Renal pelvis (tissue), 12 donors: ENCODE measurements at places on chromosomes 12 and 14. TPM values are rescaled to one million over a fixed set of nuclear protein-coding genes. Genes with fewer than 3 reads are reported as not detected.

DNA sequence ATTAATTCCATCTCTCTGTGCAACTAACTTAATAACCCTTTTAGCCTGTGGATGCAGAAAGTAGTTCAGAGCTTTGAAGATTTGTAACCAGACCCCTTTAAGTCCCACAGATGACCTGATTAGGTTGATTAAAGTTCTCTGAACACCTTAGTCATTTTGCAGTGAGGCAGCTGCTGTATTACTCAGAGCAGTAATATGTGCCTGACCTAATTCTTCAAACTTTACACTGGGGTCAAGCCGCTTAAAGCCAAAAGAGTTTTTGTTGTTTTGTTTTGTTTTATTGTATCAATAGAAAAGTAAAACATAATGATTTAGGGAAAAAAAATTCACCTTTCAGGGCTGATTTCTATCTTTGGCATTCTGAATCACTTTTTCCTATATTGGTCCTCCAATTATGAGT, 78.6 kb upstream of the PLEKHG7 start:
- no peak for DNase-seq

GRCh38 chr14:89125216-89125615, 291.8 kb downstream of the FOXN3 start:
- DNase-seq: no peak

DNA sequence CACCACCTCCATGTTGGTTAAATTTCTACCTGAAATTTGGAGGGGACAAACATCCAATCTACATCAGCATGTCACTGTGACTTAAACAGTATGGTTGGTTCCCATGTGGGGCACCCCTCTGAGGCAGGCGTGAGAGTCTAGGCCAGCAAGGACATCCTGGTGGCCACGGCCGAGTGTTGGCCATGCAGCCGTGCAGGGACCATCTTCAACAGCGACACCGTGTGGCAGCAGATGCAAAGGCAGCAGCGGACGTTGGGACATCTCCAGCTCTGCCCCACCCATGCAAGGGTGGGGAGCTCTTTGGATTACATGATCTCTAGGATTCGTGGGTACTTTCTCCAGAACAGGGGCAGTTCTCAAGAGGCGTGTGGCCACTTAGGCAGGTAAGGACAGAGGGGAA, 49.8 kb downstream of the NOC4L start:
- no peak for DNase-seq

- DNase-seq: no peak
Observed at GRCh38 chr12:62886796-62887195, 48.2 kb downstream of the PPM1H start.

- no peak for DNase-seq
Observed at GRCh38 chr14:67268426-67269150, 27.4 kb downstream of the PALS1 start.

- no peak for DNase-seq
Observed at GRCh38 chr12:6963791-6964413, 6.6 kb downstream of the PHB2 start.

DNA sequence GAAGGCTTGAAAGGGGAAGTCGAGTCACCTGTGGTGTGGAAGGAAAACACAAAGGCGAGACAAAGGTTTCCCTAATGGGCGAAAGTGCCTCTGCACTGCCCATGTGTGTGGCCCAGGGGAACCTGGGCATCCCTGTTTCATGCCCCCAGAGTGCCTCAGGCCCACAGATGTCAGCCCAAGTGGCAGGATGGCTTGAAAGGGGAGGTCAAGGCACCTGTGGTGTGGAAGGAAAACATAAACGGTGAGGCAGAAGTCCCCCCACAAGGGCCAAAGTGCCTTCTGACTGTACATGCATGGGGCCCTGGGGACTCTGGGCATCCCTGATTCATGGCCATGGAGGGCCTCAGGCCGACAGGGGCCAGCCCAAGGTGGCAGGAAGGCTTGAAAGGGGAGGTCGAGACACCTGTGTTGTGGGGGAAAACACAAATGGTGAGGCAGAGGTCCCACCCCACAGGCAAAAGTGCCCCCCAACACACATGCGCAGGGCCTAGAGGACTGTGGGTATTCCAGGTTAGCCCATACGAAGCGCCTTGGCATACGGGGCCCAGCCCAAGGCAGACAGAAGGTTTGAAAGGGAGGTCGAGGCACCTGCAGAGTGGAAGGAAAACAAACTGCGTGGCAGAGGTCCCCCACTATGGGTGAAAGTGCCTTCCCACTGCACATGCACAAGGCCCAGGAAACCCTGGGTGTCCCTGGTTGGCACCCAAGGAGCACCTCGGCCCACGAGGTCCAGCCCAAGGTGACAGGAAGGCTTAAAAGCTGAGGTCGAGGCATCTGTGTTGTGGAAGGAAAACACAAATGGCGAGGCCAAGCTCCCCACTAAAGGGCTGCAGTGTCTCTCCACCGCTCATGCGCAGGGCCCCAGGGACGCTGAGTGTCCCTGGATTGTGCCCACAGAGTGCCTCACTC, 382.3 kb downstream of the ALG10 start:
- no peak for DNase-seq

DNA sequence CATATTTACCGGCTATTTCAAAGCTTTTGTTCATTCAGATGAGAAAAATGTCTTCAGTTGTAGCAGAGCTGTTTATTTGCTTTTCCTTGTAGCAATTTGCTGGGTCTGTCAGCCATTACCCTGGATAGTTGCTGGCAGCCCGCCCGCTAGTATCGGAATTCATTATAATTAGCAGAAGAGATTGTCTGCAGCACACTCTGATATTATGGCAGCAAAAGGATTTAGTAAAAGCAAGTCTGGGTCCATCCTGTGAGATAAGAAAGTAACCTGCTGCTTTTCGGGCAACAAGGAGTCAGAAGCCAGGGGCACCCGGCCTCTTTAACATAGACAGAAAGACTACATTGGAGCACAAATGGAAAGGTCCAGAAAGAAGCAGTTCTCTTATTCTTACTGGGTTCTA, 6.1 kb upstream of the SLC35E3 start:
- DNase-seq: no peak

DNA sequence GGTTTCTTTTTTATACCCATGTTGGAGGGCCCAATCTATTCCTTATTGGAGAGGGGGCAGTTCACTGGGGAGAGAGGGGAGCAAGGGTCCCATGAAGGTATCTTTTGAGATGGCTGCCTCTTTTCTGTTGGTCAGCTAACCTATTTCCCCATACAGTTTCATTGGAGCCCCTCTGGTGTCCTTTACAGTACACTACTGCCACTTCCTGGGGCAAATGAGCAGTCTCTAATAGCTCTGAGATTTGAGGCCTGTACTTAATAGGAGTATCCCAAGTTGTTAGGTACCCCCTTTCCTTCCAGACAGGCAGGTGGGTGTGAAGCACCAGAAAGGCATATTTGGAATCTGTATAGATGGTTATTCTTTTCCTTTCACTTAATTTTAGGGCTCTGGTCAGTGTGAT, 41.3 kb upstream of the RNU6-8 start:
- no peak for DNase-seq

GRCh38 chr14:106789318-106789717, 1262.9 kb downstream of the TMEM121 start:
- no peak for DNase-seq

- DNase-seq: no peak
Observed at GRCh38 chr14:98651037-98651436, 621.0 kb downstream of the BCL11B start.

DNA sequence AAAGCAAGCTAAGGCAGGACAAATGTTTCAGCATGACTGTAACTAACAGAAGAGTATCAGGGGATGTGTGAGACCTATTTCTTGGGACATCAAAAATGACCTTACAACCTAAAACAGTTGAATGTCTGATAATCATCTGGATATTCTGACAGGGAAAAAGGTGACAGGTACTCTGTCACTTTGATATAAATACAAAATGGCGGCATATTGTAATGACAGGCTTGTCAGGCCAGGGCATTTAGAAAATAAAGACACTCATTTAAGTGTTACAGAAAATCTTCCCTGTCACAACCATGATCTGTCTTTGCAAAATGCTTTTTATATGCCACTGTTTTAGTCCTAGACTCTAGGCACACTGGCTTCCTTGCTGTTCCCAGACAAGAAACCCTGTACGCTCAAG, 1033.3 kb upstream of the FLRT2 start:
- DNase-seq: no peak

Gene RTN1
- 2.5 TPM for polyA plus RNA-seq

Gene NEDD8
- polyA plus RNA-seq: 197 TPM

Gene TAS2R8
- not detected for polyA plus RNA-seq

Gene KLRG1
- polyA plus RNA-seq: 1.9 TPM

Gene PPP2R5E
- 34.7 TPM for polyA plus RNA-seq

Gene GPRC5D
- 0.94 TPM for polyA plus RNA-seq
